ENCODE measurements at places on chromosomes 3 and 15.

GRCh38 chr3:851098-851790, 241.6 kb upstream of the CNTN6 start:
- no peak overlapping the region for H3K27ac ChIP-seq
- no peak for DNase-seq
- H3K4me1 ChIP-seq: no peaks in the 10 kb centered on the region
- H3K36me3 ChIP-seq: no peaks in the 10 kb centered on the region
- no peaks in the 10 kb centered on the region for H3K27me3 ChIP-seq

DNA sequence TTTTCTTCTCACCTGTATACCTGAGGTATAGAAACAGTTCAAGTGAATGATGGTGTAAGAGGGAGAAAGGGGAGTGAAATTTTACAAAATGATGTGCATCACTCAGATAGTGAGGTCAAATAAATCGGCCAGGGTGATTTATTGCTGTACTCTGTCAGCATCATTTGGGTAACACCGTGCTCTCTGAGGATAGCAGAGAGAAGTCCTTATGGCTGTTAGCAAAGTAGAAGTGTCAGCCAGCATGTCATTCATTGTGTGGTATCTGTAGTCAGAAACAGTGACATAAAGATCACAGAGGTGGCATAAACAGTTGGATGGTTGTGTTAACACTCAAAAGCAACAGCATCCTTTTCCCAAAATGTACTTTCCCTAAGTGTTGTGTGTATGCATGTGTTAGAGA, 53.4 kb downstream of the PSMD6 start:
- peak overlapping the region; percentile 98 for H3K4me3 ChIP-seq
- peaks cover 7% of the 10 kb centered on the region for H3K36me3 ChIP-seq
- no peak for DNase-seq
- H3K27me3 ChIP-seq: no peaks in the 10 kb centered on the region

- peaks cover 12% of the 10 kb centered on the region for H3K4me1 ChIP-seq
- H3K27ac ChIP-seq: no peak overlapping the region
- H3K4me3 ChIP-seq: no peak overlapping the region
- H3K27me3 ChIP-seq: no peaks in the 10 kb centered on the region
- DNase-seq: no peak
Observed at GRCh38 chr3:129616713-129617112, 10.2 kb upstream of the PLXND1 start.

GRCh38 chr15:74240897-74241614, 4.9 kb downstream of the CCDC33 start:
- H3K36me3 ChIP-seq: peaks cover 11% of the 10 kb centered on the region
- H3K4me1 ChIP-seq: peaks cover 9% of the 10 kb centered on the region
- DNase-seq: no peak
- H3K27me3 ChIP-seq: peaks cover 53% of the 10 kb centered on the region

GRCh38 chr3:187264021-187264420, 27.5 kb downstream of the MASP1 start:
- H3K4me3 ChIP-seq: no peak overlapping the region
- no peak for DNase-seq
- peaks cover 65% of the 10 kb centered on the region for H3K27me3 ChIP-seq
- H3K36me3 ChIP-seq: no peaks in the 10 kb centered on the region
- no peak overlapping the region for H3K27ac ChIP-seq

GRCh38 chr15:50997371-50998051, 89.0 kb downstream of the AP4E1 start:
- H3K36me3 ChIP-seq: peaks cover 16% of the 10 kb centered on the region
- no peak overlapping the region for H3K27ac ChIP-seq
- peaks cover 3% of the 10 kb centered on the region for H3K4me1 ChIP-seq
- H3K27me3 ChIP-seq: no peaks in the 10 kb centered on the region
- no peak for DNase-seq

DNA sequence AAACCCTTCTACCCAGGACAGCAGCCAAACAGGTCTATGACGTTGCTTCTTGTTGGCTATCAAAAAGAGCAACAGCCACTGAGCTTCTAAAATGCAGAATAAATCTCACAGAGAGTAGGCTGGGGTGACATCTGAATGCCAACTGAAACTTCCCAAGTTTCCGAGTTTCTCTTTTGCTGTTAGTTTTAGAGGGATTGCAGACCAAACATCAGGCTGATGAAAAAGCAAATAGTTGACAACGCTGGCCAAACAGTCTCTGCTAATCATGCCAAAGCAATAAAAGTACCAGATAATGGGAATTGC, 670 bp upstream of the CBLB start:
- H3K27ac ChIP-seq: peak overlapping the region; percentile 98
- H3K4me3 ChIP-seq: peak overlapping the region; percentile 100
- no peaks in the 10 kb centered on the region for H3K27me3 ChIP-seq
- peaks cover 38% of the 10 kb centered on the region for H3K4me1 ChIP-seq
- no peak for DNase-seq

Data from T-helper 17 cell (primary cell).